Stimulated activated CD4-positive, alpha-beta T cell treated with anti-CD3 and anti-CD28 coated beads, Interleukin-1b, Interleukin-23, amount 100 ng/mL, for 1 hour (primary cell): ENCODE measurements at places on chromosomes 6 and 20.

- no peak for DNase-seq
These were observed 109.1 kb downstream of the TOX2 start for GRCh38 chr20:44023515-44024371.

GRCh38 chr6:107942142-107942541 is 15.9 kb downstream of the SEC63 start:
- no peak for DNase-seq

GRCh38 chr20:25059866-25060465 is 2.0 kb upstream of the ACSS1 start:
- DNase-seq: no peak

DNA sequence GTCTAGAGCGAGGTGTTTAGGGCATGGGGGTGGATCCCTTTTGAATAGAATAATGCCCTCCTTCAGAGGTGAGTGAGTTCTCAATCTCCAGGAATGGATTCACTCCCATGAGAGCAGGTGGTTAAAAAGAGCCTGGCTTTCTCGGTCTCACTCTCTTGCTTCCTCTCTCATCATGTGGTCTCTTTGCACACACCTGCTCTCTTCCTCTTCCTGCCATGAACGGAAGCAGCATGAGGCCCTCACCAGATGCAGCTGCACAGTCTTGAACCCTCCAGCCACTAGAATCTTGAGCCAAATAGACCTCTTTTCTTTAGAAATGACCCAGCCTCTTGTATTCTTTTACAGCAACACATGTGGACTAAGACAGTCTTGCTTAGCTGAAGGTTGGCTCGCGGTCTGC is 119.3 kb downstream of the BMP7 start:
- no peak for DNase-seq

- DNase-seq: peak; percentile 58
These were observed 17.0 kb downstream of the UQCC2 start for GRCh38 chr6:33694401-33694931.

- no peak for DNase-seq
These were observed 273.6 kb downstream of the ADGB start for GRCh38 chr6:146872426-146872785.

- DNase-seq: no peak
These were observed 73.4 kb downstream of the GMPR start for GRCh38 chr6:16311763-16312162.

DNA sequence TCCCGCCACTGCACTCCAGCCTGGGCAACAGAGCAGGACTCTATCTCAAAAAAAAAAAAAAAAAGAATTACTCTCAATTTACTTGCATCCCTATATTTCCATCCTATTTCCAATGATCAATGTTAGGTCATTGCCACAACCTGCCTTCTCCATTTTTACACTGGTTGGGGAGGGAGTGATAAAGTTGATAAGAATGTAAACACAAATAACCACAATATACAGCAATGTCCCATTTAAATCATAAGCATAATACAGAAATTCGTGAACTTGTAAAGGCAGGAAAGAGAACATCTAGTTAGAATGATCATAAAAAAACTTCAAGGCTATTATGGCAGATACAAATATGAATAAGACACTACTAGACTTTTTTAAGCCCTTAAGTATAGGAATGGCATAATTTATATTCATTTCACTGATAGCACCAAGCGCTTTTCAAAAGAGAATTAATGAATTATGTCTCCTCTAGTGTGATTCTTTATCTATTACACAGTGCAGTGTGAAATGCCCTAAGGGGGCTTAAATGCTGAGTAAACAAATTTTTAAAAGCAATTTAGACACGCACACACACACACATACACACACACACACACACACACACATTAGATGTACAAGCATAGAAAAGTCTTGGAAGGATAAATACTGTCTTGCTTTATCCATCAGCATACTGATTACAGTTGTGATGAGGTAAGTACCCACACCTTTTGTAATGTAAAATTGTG is 33.5 kb upstream of the RAB23 start:
- DNase-seq: no peak

GRCh38 chr6:104459543-104459942 is 400.2 kb downstream of the HACE1 start:
- no peak for DNase-seq

- DNase-seq: no peak
These were observed 46.7 kb downstream of the TIAM2 start for GRCh38 chr6:155041741-155042279.

- DNase-seq: no peak
These were observed 47.7 kb upstream of the DACT2 start for GRCh38 chr6:168367285-168367751.

- DNase-seq: no peak
These were observed 88.4 kb downstream of the PXDC1 start for GRCh38 chr6:3663081-3663480.

DNA sequence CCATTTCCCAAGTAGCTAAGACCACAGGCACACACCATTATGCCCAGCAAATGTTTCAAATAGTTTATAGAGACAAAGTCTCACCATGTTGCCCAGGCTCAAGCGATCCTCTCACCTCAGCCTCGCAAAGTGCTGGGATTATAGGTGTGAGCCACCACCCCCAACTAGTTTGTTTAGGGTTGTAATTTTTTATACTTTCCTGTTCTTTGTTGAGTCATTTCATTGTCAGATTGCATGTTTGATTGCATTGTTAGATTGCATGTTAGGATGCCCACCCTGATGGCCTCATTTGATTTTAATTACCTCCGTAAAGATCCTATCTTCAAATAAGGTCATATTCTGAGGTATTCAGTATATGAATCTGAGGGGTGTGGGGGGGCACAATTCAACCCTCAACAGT is 73.3 kb upstream of the SASH1 start:
- DNase-seq: no peak

GRCh38 chr20:36102809-36103596 is 51.5 kb upstream of the EPB41L1 start:
- DNase-seq: no peak

DNA sequence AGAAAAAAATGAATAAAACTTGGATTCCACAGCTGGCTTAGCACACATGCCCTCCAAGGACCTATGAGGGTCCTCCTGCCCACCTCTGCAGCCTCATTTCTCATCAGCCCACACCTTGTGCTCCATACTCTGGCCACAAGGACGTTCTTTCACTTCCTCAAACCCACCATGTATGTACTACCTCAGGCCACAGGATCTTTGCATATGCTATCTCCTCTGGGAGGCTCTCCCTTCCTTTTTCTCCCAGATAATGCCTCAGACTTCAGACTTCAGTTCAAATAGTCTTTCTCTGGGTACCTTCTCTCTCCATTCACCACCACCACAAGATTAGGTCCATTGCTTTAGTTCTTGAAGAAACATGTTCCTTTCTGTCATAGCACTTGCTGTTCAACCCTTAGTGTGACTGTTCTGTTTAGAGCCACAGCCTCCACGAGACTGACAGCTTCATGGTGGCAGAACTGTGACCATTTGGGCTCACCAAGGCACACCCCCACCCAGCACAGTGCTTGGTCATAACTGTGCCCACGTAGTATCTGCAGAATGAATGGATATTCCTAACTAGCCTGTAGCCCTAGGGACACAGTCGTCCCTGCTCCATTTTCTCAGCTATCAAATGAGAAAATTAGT is 146.7 kb upstream of the LRFN2 start:
- no peak for DNase-seq

DNA sequence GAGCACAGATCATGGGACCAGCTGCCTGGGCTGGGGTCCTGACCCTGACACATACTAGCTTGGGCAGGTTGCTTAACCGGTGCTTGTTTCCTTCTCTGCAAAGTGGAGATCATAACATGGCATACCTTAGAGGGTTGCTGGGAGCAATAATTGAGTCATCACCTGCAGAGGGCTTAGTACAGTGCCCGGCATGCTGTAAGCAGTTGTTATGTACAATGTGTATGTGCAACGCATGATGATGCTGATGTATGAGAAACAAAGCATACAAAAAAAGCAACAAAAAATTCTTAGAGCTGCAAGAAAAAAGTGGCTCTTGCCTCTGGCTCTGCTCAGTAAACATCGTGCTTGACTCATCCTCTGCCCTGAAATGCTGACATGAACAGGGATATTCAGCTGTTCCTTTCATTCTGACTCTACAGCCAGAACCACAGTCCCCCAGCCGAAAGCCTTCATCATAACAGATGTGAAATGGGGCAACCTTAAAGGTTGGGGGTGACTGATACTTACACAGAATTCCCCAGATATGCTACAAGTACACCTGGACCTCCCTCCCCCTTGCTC is 91.7 kb downstream of the CLIC5 start:
- DNase-seq: no peak

DNA sequence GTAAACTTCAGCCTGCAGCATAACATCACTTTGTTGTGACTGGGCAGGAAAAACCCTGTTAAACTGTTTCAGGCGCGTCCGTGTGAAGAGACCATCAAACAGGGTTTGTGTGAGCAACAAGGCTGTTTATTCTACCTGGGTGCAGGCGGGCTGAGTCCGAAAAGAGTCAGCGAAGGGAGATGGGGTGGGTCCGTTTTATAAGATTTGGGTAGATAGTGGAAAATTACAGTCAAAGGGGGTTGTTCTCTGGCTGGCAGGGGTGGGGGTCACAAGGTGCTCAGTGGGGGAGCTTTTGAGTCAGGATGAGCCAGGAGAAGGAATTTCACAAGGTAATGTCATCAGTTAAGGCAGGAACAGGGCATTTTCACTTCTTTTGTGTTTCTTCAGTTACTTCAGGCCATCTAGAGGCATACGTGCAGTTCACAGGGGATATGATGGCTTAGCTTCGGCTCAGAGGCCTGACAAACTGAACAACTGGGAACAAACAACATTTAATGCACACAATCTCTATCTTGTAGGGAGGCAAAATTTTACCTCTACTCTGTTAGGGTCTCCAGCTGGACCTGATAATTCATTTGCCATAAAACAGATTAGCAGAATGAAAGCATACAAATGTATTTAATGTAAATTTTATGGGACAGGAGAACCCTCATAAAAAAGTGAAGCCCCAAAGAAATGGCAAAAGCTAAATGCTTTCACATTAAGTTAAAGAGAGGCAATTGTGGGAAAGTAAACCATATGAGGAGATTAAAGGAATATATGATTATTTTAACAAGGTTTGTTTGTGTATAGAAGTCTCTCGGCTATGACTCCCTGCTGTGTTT is 58.3 kb upstream of the HFE start:
- DNase-seq: no peak

DNA sequence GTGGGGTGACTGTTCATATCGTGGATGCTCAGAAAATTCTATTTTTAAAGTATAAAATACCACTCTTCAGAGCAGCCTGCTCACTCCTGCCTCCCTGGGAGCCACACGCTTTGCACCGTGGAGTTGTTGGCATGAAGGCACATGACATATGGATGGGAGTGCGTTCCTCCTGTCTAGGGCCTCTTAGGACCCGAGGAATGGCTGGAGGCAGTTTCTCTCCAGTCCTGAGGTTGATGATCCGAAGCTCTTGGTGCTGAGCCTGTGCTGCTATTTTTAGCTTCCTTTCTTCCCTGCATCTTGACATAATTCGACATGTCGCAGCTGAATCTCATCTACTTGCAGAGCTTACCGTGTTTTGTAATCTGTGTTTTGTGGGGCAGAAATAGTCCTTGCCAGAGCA is 73.9 kb downstream of the PHACTR3 start:
- no peak for DNase-seq
